ENCODE measurements at places on chromosomes 13 and 19.

DNA sequence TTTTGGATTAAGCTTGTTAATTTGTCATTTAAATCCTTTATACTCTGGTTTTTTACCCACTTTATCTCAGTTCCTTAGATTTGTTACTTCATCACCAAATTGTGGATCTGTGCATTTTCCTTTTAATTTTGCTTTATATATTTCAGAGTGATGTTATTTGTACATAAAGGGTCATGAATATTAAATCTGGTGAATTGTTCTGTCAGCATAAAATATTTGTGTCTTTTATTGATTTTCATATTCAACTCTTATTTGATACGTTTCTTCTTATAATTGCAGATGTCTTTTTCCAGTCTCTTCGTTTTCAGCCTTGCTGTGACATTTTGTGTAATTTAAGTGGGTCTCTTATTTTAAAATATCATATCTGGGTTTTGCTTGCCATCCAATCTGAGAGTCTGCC, 4.7 kb downstream of the SETDB2 start:
- no peak for DNase-seq

GRCh38 chr19:8811315-8812172, 20.6 kb downstream of the ZNF558 start:
- DNase-seq: no peak

GRCh38 chr19:39126312-39127187, 964 bp downstream of the PAK4 start:
- no peak for DNase-seq

- DNase-seq: no peak
These were observed 12.2 kb downstream of the SERP2 start for GRCh38 chr13:44385847-44386246.

GRCh38 chr13:76846363-76846762, 39.8 kb downstream of the KCTD12 start:
- no peak for DNase-seq

- peak; percentile 37 for DNase-seq
These were observed 20.9 kb downstream of the COG6 start for GRCh38 chr13:39676315-39676876.

DNA sequence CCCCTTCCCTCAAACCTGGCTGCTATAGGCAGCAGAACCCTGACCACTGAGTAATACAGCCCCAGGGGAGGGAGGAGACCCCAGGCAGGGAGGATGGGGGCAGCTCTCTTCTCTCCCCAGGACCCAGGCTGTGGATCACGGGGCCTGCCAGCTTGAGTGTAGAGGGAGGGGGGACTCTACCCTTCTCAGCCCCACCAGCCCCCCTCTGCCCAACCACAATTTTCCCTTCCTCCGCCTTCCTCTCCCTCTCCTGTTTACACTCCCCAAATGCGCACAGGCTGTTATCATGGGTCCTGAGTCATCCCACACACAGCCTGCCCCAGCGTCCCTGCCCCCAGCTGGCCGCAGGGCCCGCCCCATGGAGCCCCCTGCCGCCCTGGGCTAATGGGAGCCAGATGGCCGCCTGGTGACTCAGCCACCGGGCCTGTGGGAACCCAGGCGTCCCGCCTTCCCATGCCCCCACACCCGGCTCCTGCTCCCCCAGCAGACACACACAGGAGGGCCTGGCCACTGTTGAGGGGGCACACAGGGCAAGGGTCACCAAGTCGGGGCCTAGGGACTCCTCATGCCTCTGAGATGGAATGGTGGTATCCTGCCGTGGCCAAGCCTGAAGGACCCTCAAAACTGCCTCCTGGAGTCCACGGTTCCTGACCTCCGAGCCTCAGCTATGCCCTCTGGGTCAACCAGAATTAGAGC, 13.6 kb downstream of the CCDC97 start:
- no peak for DNase-seq

DNA sequence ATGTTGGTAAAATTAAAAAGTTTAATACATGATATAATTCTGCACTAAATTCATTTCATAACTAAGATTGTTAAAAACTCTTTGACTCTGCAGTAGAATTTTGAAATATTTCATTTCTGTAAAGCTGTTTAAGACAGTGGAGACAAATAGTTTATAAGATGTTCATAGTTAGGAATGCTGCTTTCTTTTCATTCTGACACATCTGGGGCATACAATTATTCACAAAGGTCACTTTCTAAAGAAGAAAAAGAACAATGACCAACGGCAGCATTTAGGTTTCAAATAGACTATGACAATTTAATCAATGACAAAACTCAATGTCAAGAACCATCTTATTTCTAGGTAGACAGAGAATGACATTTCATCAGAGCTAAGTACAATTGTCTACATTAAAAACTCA, 1422.1 kb downstream of the PCDH9 start:
- no peak for DNase-seq

- peak; percentile 22 for DNase-seq
These were observed 44.5 kb upstream of the GTF3A start for GRCh38 chr13:27379694-27380641.

- no peak for DNase-seq
These were observed 13.4 kb downstream of the CAPS start for GRCh38 chr19:5927441-5927821.

DNA sequence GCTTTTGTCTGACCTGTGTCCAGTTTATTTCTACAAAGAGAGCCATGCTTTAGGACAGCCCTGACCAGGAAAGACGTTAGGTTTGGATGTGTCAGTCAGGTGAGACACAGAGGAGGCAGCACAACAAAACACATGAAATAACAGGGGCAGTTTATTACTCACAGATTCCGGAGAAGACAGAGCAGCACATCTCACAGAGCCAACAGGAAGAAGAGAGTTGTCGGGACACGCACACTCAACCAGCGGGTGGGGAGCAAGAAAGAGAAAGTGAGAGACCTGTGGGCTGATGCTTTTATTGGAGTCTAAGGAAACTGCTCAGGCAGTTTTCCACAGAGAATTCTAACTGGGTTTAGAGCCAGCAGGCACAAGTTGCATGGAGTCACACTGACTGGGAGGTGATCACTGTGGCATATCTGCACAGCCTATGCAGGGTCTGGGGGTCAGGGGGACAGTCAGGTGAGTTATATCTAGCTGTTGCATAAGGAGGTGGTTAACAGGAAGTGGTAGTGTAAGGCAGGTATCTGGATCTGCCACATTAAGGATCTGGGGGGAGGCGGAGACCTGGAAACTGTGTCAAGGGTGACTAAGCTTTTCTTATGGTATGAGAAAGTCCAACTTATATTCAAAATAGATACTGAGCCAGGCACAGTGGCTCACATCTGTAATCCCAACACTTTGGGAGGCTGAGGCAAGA, 24.1 kb upstream of the CEACAM20 start:
- DNase-seq: no peak

DNA sequence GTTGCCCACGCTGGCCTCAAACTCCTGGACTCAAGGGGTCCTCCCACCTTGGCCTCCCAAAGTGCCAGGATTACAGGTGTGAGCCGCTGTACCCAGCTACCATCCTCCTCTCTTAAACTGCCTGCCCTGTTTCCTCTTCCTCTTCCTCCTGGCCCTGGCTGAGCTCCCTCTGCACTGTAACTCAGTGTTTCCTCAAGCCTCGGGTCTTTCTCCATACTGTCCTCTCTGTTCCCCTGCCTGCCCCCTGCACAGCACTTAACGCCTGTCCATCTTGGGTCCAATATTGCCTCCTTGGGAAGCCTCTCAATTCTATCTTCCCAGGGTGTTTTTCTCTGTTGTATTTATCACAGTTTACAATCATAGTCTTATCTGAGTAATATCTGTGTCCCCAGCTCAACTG, 6.1 kb downstream of the LIPE start:
- DNase-seq: no peak

GRCh38 chr19:34984287-34984686, 15.8 kb upstream of the GRAMD1A start:
- DNase-seq: no peak

DNA sequence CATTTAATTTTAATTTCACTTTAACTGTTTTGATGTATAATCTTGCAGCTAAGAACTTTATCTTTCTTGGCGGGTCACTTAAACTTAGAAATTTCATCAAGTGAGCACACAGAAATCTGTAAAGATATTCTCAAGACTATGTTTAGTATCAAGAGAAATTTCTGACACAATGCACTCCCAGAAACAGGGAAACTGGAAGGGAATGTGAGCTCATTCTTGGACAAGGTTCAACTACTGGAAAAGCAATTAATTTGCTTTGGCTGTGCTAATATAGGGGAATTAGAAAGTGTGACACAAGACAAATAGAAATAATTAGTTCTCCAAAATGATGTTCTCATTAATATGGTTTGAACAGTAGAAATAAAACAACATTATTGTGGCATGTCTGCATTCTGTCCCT, 402.3 kb downstream of the DACH1 start:
- DNase-seq: no peak

GRCh38 chr13:98773921-98774320, 21.4 kb upstream of the SLC15A1 start:
- no peak for DNase-seq

GRCh38 chr13:37448153-37448552, 150.4 kb downstream of the POSTN start:
- DNase-seq: no peak

GRCh38 chr13:42345367-42345766, 73.4 kb downstream of the AKAP11 start:
- DNase-seq: no peak

GRCh38 chr19:39154100-39154628, 28.6 kb downstream of the PAK4 start:
- no peak for DNase-seq

- no peak for DNase-seq
These were observed 22.1 kb upstream of the GGACT start for GRCh38 chr13:100610391-100611347.

GRCh38 chr19:49400029-49400428, 12.0 kb downstream of the KASH5 start:
- no peak for DNase-seq

DNA sequence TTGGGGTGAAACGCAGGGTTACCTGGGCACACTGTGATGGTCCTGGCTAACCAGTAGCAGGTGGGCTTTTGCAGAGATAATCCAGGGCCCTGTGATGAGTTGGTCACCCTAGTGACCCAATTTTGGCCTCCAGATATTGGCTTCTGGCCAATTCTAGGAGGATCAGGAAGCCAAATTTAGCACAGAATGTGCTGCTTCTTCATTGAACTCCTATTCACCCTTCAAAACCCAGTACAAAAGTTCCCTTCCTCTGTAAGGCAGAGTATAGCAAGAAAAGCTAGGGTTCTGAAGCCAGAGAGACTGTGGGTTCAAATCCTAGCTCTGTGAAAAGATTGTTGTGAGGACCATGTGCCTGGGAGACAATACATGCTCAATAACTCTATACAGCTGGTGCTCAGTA, 70.8 kb downstream of the INSR start:
- no peak for DNase-seq

DNA sequence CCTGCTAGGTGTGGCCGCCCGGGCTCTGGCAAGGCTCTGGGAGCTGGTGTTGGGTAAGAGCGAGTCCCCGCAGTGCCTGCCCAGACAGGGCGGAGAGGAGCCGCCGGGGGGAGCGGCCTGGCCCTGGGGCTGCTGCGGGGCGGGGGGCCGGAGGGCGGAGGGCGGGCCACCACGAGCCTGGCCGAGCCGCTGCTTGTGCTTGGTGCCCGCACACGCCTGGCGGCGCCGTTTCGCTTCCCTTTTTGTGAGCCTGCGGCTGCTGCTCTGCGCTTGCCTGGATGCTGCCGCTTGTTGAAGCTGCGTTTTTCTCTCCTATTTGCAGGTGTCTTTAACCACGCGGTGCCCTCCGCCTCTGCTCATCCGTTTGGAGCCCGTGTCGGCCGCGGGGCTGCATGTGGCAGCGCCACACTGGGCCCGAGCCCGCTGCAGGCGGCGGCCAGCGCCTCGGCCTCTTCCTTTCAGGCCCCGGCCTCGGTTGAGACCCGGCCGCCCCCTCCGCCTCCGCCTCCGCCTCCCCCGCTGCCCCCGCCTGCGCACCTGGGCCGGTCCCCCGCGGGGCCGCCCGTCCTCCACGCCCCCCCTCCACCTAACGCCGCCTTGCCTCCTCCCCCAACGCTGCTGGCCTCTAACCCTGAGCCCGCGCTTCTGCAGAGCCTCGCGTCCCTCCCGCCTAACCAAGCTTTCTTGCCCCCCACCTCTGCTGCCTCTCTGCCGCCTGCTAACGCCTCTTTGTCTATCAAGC, 8.5 kb downstream of the PLEKHJ1 start:
- no peak for DNase-seq

DNA sequence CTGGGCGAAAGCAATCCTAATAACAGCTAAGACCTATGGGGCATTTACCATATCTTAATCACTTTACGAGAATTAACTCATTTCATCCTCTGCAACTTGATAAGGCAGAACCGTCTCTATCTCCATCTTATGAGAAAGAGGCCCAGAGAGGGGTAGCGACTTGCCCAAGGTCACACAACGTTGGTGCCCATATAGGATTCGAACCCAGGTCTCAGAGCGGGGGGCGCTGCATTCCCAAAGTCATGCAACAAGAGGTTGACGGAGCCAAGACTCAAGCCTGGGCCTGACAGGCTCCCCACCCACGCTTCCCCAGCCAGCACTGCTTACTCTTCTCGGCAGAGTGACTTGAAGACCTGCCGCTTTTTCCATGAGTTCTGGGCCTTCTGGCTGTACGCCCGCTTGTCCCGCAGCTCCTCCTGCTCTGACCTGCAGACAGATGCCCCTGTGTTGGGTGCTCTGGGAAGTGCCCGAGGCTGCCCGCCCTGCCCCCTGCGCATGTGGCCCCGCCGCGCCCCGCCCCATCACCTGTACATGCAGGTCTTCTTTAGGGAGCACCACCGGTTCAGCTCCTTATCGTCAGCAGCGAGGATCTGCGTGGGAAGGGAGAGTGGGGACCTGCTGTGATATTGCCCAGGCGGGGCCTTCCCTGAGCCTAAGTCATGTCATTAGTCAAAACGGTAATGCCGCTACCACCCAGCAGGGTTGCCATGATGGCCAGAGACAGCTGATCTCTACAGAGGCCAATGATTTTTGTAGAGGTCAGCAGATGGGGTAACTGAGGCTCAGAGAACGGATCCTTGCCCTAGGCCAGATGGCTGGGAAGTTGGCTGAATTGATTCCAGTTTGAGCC, 10.8 kb downstream of the KRI1 start:
- DNase-seq: no peak

DNA sequence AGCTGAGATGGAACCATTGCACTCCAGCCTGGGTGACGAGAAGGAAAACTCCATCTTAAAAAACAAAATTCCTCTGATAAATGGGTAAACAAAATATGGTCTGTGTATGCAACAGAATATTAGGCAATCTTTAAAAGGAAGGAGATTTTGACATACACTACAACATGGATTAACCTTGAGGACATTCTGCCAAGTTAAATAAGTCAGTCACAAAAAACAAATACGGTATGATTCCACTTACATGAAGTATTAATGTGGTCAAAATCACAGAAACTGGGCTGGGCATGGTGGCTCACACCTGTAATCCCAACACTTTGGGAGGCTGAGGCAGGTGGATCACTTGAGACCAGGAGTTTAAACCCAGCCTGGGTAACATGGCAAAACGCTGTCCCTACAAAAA, 3.0 kb upstream of the ZNF444 start:
- DNase-seq: no peak

- DNase-seq: no peak
These were observed 45.9 kb upstream of the ATP11A start for GRCh38 chr13:112643759-112644459.

- no peak for DNase-seq
These were observed 384.4 kb downstream of the FGF9 start for GRCh38 chr13:22055259-22055658.

GRCh38 chr19:13053238-13053637, 49.4 kb downstream of the LYL1 start:
- no peak for DNase-seq

- no peak for DNase-seq
These were observed 421.0 kb upstream of the TSHZ3 start for GRCh38 chr19:31770223-31770622.
